ENCODE measurements at places on chromosomes 16 and 17. TPM values are rescaled to one million over a fixed set of nuclear protein-coding genes. Genes with fewer than 3 reads are reported as not detected.

CCT6B gene
- total RNA-seq: 2.5 TPM

PRAC1 gene
- not detected for total RNA-seq

TIMP2 gene
- total RNA-seq: 26.9 TPM

TP53TG3C gene
- not detected for total RNA-seq

All from psoas muscle (tissue), 8 donors.